Kidney tubule cell (primary cell): ENCODE measurements at places on chromosomes 16 and 17.
A peak's percentile ranks its signal among the peaks of the same experiment; 100 is the strongest.

GRCh38 chr17:59292174-59292523, 39.3 kb upstream of the YPEL2 start:
- peak; percentile 43 for DNase-seq

DNA sequence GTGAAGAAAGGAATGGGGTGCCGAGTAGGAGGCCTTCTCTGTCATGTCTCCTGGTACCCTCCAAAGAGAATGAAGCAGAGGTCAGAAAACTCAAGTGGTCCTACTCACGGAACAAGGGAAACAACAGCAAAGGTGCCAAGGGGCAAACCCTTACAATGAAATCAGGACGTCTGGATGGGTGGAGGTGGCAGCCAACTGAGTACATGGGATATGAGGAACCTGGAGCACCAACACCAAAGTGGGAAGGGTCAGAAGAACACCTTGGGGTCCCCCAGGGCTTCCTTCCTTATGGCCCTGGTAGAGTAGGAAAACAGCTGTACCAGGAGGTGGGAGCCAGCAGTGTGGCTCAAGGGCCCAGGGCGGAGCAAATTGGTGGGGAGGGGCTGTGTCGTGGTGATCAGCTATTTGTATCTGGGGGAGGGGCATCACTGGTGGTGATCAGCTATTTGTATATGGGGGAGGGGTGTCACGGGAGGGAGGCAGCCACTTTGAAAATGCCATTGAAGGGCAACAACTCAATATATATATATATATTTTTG, 643 bp downstream of the HIGD1B start:
- no peak for DNase-seq

GRCh38 chr16:49663081-49664065, 192.5 kb downstream of the ZNF423 start:
- DNase-seq = no peak

DNA sequence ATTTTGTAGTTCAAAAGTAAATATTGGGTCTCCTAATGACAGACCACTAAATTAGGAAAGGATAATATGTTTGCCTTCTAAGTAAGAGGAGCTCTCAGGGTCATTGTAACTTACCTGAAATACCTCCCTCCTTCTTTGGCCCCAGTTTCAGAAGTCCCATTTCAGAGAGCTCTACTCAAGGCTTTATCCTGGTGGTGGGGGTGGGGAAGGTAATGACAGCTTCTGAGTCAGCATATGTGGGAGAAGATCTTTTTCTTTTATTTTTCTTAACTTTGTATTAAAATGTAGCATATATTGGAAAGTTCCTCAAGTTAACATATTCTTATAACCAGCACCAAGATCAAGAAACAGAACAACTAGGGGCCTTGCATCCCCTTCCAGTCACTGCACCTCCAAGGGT, 16.9 kb upstream of the GINS3 start:
- DNase-seq = no peak

- no peak for DNase-seq
Measured at GRCh38 chr16:11848842-11849241, 2.5 kb downstream of the RSL1D1 start.

- DNase-seq = peak; percentile 45
Measured at GRCh38 chr16:11251525-11252481, 4.2 kb downstream of the SOCS1 start.

GRCh38 chr17:50298018-50298417, 23.8 kb downstream of the TMEM92 start:
- DNase-seq = no peak

DNA sequence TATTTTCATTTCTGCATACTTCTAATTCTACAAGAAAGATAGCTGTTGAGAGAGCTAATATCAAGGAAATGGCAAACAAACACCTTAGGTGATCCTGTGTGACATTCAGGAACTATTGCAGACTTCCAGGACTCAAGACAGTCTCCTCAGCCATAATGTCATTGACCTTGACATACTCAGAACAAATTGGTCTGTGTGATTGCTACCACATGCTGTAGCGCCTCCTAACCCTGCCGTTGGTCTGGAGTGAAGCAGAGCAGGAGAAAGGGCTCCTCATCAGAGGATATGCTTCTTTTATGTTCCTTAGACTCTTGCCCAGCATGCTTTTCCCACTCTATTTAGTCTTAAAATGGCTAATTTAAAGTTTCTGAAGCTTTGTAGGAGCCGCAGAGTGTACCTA, 194.2 kb upstream of the TBX2 start:
- no peak for DNase-seq

- DNase-seq = peak; percentile 74
Measured at GRCh38 chr16:10754941-10755340, 11.3 kb downstream of the NUBP1 start.

DNA sequence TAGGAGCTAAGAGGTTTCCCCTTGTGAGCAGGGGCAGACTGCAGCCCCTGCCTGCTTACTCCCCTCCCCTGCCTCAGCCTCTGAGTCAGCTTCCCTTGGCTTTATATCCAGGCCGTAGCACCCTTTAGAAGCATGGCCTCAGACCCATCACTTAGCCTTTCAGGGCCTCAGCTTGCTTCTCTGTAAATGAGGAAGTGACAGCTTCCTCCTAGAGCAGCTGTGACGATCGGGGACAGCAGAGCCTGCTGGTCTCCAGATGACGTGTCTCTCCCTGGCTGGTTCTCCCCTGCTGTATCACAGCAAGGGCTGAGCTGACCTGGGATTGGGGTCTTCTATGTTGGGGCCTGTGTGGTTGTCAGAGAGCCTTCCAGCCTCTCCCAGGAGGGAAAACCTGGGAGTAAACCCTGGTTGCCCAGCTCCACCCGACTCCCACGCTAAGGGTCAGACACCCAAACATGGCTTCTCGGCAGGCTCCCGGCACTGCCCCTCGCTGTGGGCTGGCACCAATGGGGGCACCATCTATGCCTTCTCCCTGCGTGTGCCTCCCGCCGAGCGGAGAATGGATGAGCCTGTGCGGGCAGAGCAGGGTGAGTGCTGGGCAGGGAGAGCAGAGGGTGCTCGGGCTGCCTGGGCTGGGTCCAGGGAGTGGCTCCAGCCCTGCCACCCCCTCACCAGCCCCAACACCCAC, 16.3 kb upstream of the MYO15B start:
- DNase-seq = no peak

GRCh38 chr16:83338941-83339340, 468.8 kb upstream of the HSBP1 start:
- no peak for DNase-seq

GRCh38 chr17:14859542-14859941, 405.6 kb downstream of the PMP22 start:
- no peak for DNase-seq

DNA sequence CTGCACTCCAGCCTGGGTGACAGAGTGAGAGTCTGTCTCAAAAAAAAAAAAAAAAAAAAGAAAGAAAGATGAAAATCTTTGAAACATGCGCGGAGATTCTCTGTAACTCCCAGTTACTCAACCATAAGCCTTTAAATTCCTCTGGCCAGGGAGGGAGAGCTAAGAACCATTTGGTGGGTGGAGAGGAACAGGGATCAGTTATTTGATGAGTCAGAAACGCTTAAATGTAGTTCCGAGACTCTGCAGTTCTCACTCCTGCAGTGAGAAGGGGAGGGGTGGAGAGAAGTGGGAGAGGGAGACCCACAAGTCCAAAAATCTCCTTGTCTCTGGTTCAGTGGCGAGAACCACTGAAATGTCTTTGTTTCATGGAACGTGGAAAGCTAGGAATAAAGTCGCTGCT, 266.7 kb downstream of the SOX9 start:
- DNase-seq = peak; percentile 89

DNA sequence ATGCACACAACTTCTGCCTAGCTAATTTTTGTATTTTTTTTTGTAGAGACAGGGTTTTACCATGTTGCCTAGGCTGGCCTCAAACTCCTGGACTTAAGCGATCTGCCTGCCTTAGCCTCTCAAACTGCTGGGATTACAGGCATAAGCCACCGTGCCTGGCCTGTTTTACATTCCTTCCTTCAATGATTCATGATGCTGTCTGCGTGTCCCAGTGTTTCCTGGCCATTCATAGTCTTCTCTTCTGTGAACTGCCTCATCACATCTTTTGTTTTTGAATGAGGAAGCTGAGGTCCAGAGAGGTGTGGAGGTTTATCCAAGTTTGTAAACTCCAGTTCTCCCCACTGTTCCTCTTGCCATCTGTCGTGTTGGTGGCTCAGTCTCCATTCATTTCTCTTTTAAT, 64.5 kb upstream of the MED9 start:
- DNase-seq = peak; percentile 82

GRCh38 chr17:47846716-47847340, 4.1 kb downstream of the SP6 start:
- DNase-seq = no peak

DNA sequence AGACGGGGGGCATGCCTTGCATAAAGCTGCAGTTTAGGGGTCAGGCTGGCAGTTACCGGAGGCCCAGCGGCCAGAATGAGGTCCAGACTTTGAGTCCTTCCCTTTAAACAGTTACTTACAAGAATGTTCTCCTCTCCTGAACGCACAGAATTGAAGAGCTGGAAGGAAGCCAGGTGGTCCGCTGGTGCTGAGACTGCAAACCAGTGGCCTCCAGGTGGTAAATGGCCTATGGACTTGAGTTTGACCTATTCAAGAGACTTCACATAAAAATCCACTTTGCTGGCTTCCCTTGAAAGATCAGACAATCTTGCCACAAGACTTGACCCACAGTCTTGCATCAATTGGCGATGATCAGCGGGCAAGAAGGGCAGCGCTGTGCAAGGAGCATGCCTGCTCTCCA, 14.7 kb upstream of the SEZ6 start:
- no peak for DNase-seq

- peak; percentile 92 for DNase-seq
Measured at GRCh38 chr16:24670623-24671454, 58.6 kb upstream of the TNRC6A start.

DNA sequence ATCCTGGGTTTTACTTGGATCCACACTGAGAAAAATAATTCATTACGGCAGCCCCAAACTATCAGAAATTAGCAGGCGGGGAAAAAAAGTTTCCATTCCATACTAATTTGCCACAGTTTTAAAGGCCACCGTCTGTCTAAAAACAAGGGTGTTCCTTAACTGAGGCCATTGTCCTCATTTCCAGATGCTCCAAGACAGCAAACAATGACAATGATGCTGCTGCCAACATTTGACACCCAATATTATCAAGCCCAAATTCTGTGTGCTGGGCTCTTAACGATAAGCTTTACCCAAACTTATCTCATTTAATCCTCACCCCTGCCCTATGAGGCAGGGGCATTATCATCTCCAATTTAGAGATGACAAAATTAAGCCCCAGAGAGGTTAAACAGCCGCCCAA, 26.3 kb downstream of the CUEDC1 start:
- DNase-seq = no peak

- DNase-seq = no peak
Measured at GRCh38 chr16:90033387-90033786, 14.1 kb upstream of the DBNDD1 start.

GRCh38 chr17:43734376-43734775, 24.2 kb downstream of the SOST start:
- peak; percentile 29 for DNase-seq

DNA sequence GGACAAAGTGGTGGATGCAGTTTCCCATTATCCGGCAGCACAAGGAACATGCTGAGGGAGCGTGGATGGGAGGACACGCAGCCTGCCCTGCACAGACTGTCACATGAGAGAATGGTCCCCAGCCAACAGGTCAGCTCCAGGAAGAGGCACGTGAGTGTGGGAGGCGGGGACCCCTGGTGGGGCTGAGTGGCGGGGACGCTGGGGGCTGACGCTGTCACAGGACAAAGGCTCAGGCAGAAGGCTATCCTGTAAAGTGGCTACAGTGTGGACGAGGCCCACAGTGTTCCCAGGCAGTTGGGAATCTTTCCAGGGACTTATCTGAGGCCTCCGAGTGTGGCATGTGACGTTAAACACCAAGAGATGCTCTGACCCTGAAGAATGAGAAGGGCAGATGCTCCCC, 30.4 kb downstream of the MBTPS1 start:
- DNase-seq = no peak

- no peak for DNase-seq
Measured at GRCh38 chr17:2580151-2580550, 13.3 kb upstream of the PAFAH1B1 start.

GRCh38 chr17:75707079-75707571, 14.1 kb upstream of the ITGB4 start:
- no peak for DNase-seq

DNA sequence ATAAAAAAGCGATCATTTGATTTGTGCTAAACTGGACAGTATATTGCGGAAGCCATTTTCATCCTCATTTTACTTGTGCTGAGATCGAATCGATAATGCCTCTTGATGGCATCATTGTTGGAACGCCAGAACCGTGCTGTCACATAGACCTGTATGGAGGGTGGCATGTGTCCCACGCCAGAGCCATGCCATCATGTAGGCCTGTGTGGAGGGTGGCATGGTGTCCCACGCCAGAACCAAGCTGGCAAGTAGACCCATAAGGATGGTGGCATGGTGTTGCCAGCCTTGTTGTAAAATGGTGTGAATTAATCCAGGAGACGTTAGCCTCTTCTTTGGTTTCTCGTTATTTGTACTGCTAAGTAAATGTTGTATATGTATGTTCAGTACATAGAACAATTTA, 222.7 kb upstream of the CHMP6 start:
- no peak for DNase-seq

GRCh38 chr16:79664407-79664806, 63.9 kb upstream of the MAF start:
- DNase-seq = no peak

DNA sequence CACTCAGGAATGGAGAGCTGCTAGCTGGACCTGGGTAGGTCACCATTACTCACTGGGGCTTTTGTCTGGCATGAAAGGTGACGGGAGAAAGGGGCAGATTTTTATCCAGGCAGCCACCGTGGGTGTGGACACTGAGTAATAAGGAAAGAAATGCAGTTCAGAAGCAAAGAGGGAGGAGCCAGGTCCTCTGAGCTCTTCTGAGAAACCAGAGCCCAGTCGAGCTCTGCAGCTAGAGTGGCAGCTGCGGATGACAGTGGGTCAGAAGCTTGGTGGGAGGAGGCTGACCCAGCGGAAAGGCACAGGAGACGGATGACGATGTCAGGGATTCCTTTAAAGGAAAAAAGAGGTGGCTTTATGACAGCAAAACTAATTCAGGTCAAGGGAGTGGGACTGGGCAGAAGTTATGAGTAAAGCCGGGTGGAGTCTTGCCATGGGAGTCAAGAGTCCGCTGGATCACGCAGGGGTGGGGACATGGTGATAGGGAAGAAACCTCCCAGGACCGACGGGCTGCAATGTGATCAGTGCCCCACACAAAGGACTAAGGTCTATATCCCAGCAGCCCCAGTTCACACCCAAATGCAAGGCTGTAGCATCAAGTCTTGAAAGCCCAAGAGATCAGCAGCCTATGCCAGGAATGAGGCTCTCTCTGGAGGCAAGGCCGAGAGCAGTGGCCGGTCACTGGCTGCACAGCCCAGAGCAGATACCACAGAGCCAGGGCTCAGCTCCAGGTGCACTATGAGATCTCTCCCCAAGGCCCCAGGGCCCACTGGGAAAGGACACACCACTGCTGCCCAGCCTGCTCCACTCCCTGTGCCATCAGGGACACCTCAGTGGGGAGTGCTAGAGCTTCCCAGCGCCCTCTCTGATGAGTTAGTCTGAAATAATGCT, 6.3 kb upstream of the MNT start:
- DNase-seq = peak; percentile 95
